Naive thymus-derived CD8-positive, alpha-beta T cell (primary cell): ENCODE measurements at places on chromosomes 6 and 20. TPM values are rescaled to one million over a fixed set of nuclear protein-coding genes. Genes with fewer than 3 reads are reported as not detected.
A peak's percentile ranks its signal among the peaks of the same experiment; 100 is the strongest.

GRCh38 chr6:74805916-74806696 is 399.7 kb downstream of the COL12A1 start:
- no peaks in the 10 kb centered on the region for H3K27me3 ChIP-seq
- H3K36me3 ChIP-seq: no peaks in the 10 kb centered on the region

The B3GAT2 gene
- not detected for total RNA-seq

GRCh38 chr20:11229772-11230171 is 556.0 kb upstream of the JAG1 start:
- H3K4me3 ChIP-seq: no peak overlapping the region
- H3K36me3 ChIP-seq: no peaks in the 10 kb centered on the region
- peaks cover 2% of the 10 kb centered on the region for H3K27me3 ChIP-seq
- no peak for DNase-seq

The HLA-DOB gene
- 3.9 TPM for total RNA-seq

GRCh38 chr6:38755207-38755606 is 40.1 kb downstream of the DNAH8 start:
- no peaks in the 10 kb centered on the region for H3K4me1 ChIP-seq
- no peak for DNase-seq
- H3K27ac ChIP-seq: no peak overlapping the region
- H3K27me3 ChIP-seq: peaks cover 8% of the 10 kb centered on the region

DNA sequence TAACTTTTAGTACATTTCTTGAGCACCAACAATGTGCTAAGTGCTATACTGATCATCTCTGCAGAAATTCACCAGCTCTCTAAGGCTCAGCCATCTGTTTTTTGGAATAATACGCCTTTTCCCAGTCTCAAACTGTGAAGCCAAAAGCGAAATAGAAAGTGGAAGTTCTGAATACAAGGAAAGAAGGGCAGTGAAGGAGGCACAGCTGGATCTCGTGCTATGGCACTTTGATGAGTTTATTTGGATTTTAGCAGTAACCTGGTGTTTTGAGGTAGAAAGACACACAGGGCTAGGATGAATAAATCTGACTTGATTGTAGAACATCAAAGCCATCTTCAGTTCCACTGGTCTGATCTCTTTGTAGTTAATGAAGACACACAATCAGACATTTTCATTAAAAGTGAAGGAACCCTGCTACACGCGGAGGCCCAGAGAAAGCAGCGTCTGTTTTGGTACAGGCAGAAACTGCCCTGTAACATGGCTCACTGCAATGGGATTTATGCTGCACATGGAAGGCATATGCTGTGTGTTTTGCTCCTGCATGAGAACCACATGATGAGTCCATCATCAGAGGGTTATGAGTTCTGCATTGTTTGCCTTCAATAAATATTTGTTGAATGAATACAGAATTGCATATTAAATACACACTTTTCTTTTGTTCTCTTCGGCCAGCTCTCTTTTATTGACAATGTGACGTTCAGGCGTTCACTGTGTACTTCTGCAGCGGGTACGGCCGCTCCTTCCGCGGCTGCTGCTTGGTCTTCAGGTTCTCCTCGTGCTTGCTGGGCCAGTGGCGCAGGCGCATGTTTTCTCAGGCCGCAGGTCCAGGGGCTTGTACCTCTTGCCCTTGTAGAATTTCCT is 100.9 kb downstream of the PREP start:
- no peak overlapping the region for H3K4me3 ChIP-seq
- DNase-seq: no peak
- H3K4me1 ChIP-seq: peaks cover 1% of the 10 kb centered on the region
- no peaks in the 10 kb centered on the region for H3K27me3 ChIP-seq
- no peak overlapping the region for H3K27ac ChIP-seq

The PTK6 gene
- total RNA-seq: 0.16 TPM

The MYB gene
- 20.9 TPM for total RNA-seq

GRCh38 chr6:161439093-161439492 is 165.2 kb upstream of the AGPAT4 start:
- H3K27me3 ChIP-seq: peaks cover 2% of the 10 kb centered on the region
- no peaks in the 10 kb centered on the region for H3K4me1 ChIP-seq
- no peak for DNase-seq
- no peak overlapping the region for H3K4me3 ChIP-seq
- H3K36me3 ChIP-seq: no peaks in the 10 kb centered on the region

DNA sequence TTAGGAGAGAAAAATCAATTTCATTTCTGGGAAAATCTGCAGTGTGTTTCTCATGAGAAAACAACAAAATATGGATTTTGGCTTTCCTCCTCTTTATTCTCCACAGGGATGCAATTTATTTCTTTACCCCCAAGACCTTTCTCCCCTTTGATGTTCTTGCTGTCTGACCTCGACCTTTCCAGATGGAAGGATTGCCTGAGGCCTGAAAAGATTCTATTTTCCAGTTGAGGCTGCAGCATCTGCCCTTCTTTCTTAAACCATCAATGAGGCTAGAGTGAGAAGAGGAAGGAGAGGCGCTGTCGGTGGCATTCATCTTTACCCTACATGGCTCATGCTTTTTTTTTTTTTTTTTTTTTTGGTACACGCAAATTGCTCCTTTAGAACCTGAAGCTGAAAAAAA is 344.2 kb upstream of the BTBD3 start:
- no peaks in the 10 kb centered on the region for H3K27me3 ChIP-seq
- no peak overlapping the region for H3K4me3 ChIP-seq

DNA sequence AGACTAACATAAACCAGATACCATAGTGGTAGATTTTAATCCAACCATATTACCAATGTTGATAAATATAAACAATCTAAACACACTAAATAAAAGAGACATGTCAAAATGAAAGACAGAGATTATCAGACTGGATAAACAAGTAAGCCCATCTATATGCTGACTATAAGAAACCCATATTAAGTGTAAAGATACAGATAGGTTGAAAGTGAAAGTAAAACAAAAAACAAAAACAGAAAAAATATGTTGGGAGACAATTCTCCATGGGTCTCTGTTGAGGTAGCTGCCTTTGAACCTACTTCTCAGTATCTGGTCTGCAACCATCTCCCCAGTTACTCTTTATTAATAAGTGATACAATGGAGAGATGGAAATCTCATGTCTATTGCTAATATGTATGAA is 21.2 kb downstream of the REV3L start:
- peaks cover 32% of the 10 kb centered on the region for H3K36me3 ChIP-seq
- peak overlapping the region; percentile 54 for H3K27ac ChIP-seq
- H3K4me3 ChIP-seq: peak overlapping the region; percentile 76
- H3K4me1 ChIP-seq: peaks cover 21% of the 10 kb centered on the region

The MUCL3 gene
- not detected for total RNA-seq

The PMEPA1 gene
- 12.2 TPM for total RNA-seq

The PLCB4 gene
- total RNA-seq: not detected

DNA sequence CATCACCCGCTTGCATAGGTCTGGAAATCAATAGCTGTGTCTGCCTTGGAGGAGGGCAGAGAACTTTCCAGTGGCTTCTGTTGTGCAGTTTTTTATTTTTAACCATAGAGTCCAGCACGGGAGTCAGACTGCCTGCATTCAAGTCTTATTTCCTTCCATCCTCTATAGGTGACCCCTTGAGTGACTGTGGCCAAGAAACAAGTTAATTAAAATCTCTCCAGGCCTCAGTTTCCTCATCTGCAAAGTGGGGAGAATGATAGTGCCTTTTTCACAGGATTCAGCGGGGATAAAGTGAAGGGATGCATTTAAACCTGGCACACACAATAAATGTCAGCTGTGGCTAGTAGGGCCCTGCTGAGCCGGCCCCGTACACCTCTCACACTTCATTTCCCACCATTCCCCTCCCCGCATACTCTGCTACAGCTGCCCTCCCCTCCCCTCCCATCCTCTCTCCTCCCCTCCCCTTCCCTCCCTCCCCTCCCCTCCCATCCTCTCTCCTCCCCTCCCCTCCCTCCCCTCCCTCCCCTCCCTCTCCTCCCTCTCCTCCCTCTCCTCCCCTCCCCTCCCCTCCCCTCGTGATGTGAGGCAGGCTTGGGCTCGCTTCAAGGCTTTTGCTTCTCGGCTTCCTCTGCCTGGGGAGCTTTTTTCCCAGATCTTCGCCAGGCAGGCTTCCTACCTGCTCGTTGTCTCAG is 150.5 kb downstream of the TFAP2C start:
- no peak for DNase-seq
- H3K27me3 ChIP-seq: peaks cover 40% of the 10 kb centered on the region
- no peak overlapping the region for H3K27ac ChIP-seq
- no peaks in the 10 kb centered on the region for H3K36me3 ChIP-seq

DNA sequence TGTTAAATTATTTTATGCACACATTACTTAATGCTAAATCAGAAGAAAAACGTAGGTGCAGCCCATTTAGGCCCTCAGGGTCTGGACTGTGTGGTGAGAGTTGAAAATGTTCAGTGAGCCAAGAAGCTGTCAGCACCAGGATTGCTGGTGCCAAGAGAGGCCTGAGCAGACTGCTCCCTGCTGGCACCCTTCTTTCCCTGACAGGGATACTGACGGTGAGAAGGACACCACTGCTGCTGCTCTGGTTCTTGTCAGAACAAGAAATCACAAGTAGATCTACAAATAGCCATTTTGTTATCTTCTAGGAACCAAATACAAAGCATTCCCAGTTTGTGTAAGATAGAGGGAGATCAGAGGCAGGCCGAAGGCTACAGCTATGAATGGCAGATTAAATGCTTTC is 48.7 kb upstream of the CRISP1 start:
- H3K4me1 ChIP-seq: no peaks in the 10 kb centered on the region
- H3K4me3 ChIP-seq: no peak overlapping the region
- no peaks in the 10 kb centered on the region for H3K27me3 ChIP-seq
- no peak for DNase-seq

GRCh38 chr20:8194721-8195120 is 62.7 kb downstream of the PLCB1 start:
- no peaks in the 10 kb centered on the region for H3K4me1 ChIP-seq
- H3K27ac ChIP-seq: no peak overlapping the region
- H3K4me3 ChIP-seq: no peak overlapping the region
- H3K36me3 ChIP-seq: peaks cover 18% of the 10 kb centered on the region
- H3K27me3 ChIP-seq: no peaks in the 10 kb centered on the region

DNA sequence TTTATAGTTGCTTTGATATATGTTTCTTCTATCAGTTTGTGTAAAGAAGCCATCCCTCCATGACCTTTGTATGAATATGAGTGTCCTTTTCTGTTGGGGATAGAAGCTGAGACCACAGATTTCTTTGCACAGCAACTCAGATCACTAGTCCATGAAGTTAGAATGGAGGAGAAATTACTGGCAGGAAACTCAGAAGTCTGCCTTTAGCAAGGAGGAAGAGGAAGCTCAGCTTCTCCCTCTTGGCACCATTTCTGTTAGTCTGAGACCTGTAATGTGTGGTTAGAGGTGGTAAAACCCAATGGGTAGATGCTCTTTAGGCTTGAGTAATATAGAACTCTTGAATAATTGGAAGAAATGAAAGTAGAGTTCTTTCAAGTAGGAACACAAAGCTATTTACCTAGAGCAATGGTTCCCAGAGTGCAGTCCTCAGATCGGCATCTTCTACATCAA is 995.3 kb upstream of the FLRT3 start:
- no peak overlapping the region for H3K4me3 ChIP-seq
- H3K4me1 ChIP-seq: no peaks in the 10 kb centered on the region
- no peaks in the 10 kb centered on the region for H3K27me3 ChIP-seq
- H3K36me3 ChIP-seq: no peaks in the 10 kb centered on the region

DNA sequence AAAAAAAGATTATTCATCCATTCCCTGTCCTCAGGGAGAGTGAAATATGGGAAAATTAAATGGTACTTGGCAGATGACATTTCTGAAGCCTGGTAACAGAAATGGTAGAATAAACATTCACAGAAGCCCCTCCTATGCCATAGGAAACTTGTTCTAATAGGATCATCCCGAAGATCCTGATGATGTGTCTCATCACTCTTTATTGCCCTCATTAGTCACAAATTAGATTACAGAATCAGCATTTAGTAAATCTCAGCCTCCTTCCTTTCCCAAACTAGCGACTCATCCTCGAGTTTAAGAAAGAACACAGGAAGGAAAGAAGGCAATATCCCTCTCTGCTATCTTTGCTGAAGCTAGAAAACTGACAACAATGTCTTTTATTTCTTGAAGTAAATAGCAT is 154.4 kb downstream of the TMEM200A start:
- peaks cover 9% of the 10 kb centered on the region for H3K36me3 ChIP-seq
- H3K27me3 ChIP-seq: no peaks in the 10 kb centered on the region
- DNase-seq: no peak
- no peak overlapping the region for H3K27ac ChIP-seq
- H3K4me3 ChIP-seq: no peak overlapping the region

The XKR7 gene
- not detected for total RNA-seq

The RNF39 gene
- total RNA-seq: not detected

DNA sequence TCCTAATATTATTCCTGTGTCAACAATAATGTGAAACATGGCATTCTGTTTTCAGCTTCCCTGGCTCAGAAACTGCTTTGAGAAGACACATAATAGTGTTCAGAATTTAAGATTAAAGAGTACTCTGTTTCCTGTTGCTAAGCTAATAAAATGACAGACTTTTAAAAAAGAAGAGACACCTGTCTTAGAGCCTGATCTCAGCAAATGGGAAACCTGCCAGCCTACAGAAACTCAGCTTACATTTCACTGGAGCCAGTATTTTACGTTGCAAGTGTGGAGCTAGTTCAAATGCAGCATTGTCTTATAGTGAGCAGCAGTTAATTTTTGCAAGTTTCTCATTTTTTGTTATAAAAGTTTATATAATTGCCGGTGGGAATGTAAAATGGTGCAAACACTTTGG is 28.8 kb downstream of the KIZ start:
- H3K27ac ChIP-seq: no peak overlapping the region
- no peaks in the 10 kb centered on the region for H3K27me3 ChIP-seq
- H3K36me3 ChIP-seq: peaks cover 10% of the 10 kb centered on the region

DNA sequence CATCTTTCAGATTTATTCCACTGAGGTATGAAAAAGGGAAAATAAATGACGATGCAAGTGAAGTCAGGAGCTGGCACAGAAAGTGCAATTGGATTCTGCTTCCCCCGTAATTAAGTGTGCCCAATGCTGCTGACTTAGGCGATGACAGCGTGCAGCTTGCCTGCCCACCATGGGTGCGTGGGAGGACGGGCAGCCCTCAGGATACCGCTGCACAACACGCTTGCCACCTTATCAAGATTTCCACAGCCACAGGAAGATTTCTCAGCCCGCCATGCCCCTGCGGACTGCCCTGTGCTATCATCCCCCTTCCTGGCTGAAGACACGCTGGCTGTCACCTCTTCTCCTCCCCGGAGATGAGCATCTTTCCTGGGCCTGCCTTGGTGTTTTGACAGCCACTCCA is 103.3 kb upstream of the BACH2 start:
- no peaks in the 10 kb centered on the region for H3K36me3 ChIP-seq
- no peak for DNase-seq
- peaks cover 77% of the 10 kb centered on the region for H3K4me1 ChIP-seq
- no peak overlapping the region for H3K4me3 ChIP-seq
- H3K27ac ChIP-seq: peak overlapping the region; percentile 30
